ENCODE measurements at places on chromosomes 13 and 19. TPM values are rescaled to one million over a fixed set of nuclear protein-coding genes. Genes with fewer than 3 reads are reported as not detected.

Gene DAPK3
- total RNA-seq, result 87.1 TPM

Gene C3
- 165 TPM for total RNA-seq

Gene PLPPR3
- total RNA-seq, result 0.27 TPM

Gene DENND1C
- total RNA-seq, result 1.4 TPM

Gene PGLYRP2
- 9.2 TPM for total RNA-seq

Gene TICAM1
- total RNA-seq, result 9.1 TPM

Gene ADGRL1
- total RNA-seq, result 44.1 TPM

Gene SIGLEC11
- 1.0 TPM for total RNA-seq

Data from prostate gland (tissue), 2 donors.